ENCODE measurements at places on chromosomes 6 and 20.

GRCh38 chr6:150919938-150920337, 54.4 kb downstream of the MTHFD1L start:
- DNase-seq = no peak

DNA sequence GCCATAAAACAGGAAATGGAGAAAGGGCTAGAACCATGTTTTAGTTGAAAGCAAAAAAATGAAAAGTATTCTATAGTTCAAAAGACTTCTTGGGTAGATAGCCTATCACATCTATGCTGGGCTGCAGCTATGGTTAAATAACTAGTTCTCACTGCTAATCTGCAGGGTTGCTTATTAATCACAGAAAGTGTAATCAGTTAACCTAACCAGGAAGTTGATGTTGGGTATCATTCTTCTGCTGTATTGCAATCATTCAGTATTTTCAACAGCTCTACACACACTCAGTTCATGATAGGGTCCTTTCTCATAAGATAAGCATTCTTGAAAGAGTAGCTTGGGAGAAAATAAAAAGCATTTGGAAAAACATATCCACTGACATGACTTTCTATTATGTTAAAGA, 135.2 kb upstream of the TCF21 start:
- DNase-seq = no peak

- DNase-seq = no peak
Observed at GRCh38 chr6:122791310-122791679, 2.2 kb downstream of the SMPDL3A start.

DNA sequence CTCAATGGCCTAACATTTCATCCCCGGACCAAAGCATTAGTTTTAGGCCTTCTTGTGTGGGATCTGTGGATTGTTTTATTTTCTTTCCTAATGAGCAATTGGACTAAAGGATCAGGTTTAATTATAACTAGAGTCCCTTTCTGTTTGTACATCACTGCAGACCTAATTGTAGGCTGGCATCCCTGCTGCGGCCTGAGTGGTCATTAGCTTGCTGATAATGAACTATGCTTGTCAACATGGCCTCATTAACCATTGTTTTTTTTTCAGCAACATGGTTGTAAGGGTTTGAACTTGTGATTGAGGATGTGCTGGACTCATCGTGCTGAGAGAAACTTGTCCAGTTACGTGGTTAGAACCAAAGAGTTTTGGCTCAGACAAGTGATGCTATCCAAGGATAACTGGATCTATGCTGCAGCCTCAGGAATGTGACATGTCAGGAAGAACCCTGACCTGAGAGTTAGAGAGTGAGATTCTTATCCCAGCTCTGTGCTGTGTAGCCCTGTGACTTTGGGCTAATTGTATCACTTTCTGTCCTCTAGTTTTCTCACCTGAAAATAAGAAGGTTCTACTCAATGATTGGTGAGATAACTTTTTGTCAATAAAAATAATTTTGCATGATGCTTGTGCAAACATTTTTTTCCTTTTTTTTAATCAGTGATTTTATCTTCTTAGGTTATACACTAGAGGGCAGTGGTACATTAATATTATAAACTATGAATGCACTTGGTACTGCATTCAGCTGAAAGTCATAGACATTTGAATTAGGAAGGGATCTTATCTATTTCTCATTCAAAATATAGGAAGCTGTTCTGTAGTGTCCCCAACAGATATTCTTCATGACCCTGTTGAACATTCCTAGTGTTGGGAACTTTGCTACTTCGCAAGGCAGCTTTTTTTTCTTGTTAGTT, 140.9 kb downstream of the RNF144B start:
- no peak for DNase-seq

All from RPMI7951 (cell line).